ENCODE measurements at places on chromosomes 11 and 22.

DNA sequence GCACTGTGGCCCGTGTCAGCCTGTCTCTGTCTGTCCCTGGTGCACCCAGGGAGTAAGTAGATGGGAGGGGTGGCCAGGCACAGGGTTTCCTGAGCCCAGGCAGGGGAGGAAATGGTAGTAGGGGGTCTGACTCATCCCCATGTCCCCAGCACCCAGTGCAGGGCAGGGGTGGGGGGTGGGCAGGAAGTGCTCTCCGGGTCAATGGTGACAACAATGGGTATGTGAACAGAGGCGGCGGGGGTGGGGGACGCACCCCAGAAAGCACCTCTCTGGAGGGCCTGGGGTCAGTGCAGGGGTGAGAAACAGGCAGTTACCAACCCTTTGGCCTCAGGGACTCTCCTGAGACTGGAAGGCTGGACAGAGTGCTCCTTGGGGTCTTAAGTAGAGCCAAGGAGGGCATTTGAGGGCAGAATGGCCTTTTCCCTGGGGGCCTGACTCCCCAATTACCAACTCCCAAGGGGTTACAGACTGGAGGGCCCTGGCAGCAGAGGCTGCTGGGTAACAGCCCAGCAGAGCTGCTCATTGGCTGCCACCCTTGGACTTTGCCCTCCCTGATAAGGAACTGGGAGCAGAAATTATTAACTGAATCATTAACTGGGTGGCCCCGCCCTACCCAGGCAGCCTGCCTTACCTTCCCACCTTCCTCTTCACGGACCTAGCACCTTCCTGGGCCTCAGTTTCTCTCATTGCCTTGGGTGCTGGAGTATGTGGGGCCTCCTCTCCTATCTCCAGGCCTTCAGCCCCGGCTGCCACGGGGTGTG, 4.2 kb downstream of the MYRF start:
- DNase-seq, result peak; percentile 9

- peak; percentile 20 for DNase-seq
These were observed 90.0 kb downstream of the GRIK4 start for GRCh38 chr11:120601536-120601935.

DNA sequence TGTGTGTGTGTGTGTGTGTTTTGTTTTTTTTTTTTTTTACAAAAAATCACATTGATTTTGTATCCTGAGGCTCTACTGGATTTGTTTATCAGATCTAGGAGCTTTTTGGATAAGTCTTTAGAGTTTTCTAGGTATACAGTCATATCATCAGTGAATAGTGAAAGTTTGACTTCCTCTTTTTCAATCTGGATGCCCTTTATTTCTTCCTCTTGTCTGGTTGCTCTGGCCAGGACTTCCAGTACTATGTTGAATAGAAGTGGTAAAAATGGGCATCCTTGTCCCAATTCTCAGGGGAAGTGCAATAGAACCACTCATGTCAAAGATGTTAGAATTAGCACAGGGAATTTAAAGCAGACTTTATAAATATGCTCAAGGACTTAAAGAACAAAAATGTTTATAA, 32.6 kb upstream of the PRDM11 start:
- DNase-seq, result no peak

GRCh38 chr11:58745705-58746364, 14.1 kb upstream of the GLYAT start:
- DNase-seq, result no peak

GRCh38 chr11:78961937-78962701, 387.5 kb upstream of the NARS2 start:
- DNase-seq, result no peak
